ENCODE measurements at places on chromosomes 2 and 18. TPM values are rescaled to one million over a fixed set of nuclear protein-coding genes. Genes with fewer than 3 reads are reported as not detected.

Gene RESP18
- not detected for polyA plus RNA-seq

Gene RAPGEF4
- 2.4 TPM for polyA plus RNA-seq

Gene GALNT13
- polyA plus RNA-seq = 0.25 TPM

Gene LRP1B
- polyA plus RNA-seq = 2.2 TPM

Gene ANKRD23
- 21.3 TPM for polyA plus RNA-seq

Gene NAT8
- polyA plus RNA-seq = 0.29 TPM

Gene TANC1
- 22.2 TPM for polyA plus RNA-seq

Gene NGEF
- 1.2 TPM for polyA plus RNA-seq

Gene ZNF513
- 14.2 TPM for polyA plus RNA-seq

Gene ARHGAP15
- polyA plus RNA-seq = 8.1 TPM

Gene CCDC178
- polyA plus RNA-seq = 0.19 TPM

Gene COL4A3
- 0.16 TPM for polyA plus RNA-seq

Gene KIF5C
- 1.6 TPM for polyA plus RNA-seq

Gene RAD51AP2
- 0.11 TPM for polyA plus RNA-seq

Gene GAD1
- 0.83 TPM for polyA plus RNA-seq

Gene COL4A4
- 0.09 TPM for polyA plus RNA-seq

Gene LRRTM1
- 0.34 TPM for polyA plus RNA-seq

Gene ACMSD
- polyA plus RNA-seq = 0.44 TPM

Gene BABAM2
- polyA plus RNA-seq = 21.9 TPM

Gene ITGB6
- polyA plus RNA-seq = 47.9 TPM

Gene CRYBA2
- not detected for polyA plus RNA-seq

Gene TDRD15
- polyA plus RNA-seq = not detected

Gene FHOD3
- 30.8 TPM for polyA plus RNA-seq
